DMS 273 treated with DMSO at 0.1 percent for 48 hours (cell line): ENCODE measurements at places on chromosomes 3 and 15.

DNA sequence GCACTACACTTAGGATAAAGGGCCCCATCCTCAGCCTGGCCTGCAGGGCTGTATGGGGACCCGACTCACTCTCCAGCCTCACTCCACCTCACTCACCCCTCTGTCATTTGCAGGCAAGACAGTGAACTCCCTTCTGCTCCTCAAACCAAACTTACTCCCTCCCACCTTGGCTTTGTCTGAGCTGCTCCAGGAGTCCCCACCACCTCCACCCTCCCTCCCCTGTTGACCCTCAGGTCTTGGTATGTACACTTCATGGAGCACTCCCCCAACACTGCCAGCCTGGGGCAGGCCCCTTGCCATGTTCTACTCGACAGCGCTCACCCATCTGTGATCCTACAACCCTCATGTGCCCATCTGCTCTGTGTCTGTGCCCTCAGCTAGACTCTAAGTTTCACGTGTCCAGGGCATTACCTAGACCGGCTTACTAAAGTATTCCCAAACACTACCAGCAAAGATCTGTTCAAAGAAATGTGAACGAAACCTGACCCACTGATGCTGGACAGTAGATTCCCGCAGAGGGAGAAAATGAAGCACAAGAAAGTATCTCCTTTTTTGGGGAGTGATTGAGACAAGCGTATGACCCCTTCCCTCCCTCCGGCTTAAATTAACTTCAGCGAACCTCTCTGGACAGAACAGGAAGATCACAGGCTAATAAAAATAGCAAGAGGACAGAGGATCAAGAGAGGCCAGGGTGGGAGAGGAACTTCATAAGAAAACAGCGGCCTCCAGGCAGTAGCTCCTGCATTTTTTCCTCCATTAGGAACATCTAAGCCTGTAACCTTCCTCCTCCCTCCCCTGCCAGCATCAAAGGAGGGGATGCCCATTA is 113.2 kb downstream of the RFTN1 start:
- DNase-seq = peak; percentile 37

DNA sequence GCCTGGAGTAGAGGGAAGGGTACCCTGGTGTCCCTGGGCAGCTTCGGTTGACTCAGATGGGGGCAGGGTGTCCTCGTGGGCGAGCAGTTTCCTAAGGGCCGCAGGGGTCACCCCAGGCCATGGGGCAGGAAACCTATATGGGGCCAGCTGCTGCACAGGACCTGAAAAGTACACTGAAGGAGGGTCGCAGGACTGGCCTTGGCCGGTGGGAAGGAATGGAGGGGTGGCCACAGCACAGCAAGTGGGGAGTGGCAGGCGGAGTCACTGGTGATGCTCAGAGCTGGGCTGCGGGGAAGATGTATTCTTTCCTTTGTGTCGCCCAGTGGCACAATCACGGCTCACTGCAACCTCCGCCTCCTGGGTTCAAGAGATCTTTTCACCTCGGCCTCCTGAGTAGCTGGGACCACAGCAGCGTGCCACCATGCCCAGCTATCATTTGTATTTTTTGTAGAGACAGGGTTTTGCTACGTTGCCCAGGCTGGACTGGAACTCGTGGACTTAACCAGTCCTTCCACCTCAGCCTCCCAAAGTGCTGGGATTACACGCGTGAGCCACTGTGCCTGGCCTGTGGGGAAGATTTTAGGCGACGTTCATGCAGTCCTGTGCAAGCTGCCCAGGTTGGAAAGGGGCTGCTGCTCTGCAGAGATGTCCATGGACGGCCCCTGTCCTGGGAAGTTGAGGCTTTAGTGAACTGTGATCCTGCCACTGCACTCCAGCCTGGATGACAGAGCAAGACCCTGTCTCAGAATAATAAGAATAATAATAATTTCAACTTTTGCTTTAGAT is 57.2 kb downstream of the EFCAB12 start:
- DNase-seq = no peak

DNA sequence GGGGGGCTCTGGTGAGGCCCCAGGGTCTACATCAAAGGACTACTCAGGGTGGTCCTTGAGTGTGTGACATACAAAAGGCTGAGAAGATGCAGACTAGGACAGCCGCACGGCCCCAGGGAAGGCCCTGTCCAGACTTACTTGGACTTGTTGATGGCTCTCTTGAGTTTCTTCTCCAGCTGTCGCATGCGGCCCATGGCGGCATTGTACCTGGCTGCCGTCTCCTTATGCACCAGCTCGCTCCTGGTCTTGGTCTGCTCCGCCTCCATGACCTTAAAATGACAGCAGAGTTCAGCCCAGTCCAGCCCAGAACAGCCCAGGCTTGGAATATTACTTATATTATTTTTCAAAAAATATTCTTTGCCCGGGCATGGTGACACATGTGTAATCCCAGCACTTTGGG is 56.0 kb downstream of the CAPN7 start:
- no peak for DNase-seq

DNA sequence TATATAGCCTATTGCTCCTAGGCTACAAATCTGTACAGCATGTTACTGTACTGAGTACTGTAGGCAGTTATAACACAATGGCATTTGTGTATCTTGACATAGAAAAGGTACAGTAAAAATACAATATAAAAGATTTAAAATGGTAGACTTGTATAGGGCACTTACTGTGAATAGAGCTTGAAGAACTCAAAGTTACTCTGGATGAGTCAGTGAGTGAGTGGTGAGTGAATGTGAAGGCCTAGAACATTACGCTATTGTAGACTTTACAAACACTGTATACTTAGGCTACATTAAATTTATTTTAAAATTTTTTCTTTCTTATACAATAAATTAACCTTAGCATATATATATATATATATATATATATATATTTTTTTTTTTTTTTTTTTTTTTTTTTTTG is 140.0 kb upstream of the UBE2E1 start:
- DNase-seq = no peak

DNA sequence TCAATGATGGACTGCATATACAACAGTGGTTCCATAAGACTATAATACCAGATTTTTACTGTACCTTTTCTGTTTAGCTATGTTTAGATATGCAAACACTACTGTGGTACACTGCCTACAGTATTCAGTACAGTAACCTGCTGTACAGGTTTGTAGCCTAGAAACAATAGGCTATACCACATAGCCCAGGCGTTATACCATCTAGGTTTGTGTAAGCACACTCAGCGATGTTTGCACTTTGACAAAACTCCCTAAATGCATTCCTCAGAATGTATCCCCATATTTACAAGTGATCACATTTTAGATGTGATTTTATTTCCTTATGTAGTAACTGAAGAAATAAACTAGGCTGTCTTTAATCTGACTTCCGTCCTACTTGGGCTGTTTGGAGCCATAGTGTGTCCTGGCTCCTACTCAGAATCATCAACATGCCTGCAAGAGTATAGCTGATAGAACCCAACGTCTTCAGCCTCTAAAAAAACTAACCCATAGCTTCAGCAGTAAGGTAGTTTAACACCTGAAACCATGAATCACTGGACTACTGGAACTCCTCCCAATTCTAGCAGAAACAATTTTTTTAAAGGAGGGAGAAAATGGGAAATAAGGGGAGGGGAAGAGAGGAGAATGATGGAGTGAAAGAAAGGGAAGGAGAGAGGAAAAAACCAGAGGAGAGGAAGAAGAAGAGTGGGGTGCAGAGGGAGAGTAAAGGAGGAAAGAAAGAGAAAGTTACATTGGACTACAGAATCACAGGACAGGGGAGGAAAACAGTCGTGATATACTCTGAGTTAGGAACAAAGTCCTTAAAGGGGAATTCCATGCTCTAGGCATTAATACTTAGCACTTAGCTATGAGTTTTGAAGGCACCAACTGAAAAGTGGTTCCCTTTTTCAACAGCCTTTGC is 67.7 kb upstream of the PLXND1 start:
- no peak for DNase-seq

- no peak for DNase-seq
These were observed 171.6 kb upstream of the TSC22D2 start for GRCh38 chr3:150236316-150237082.

GRCh38 chr15:53525894-53526293 is 233.6 kb downstream of the WDR72 start:
- no peak for DNase-seq

- DNase-seq = no peak
These were observed 96.0 kb upstream of the FAM174B start for GRCh38 chr15:92751528-92751927.

- peak; percentile 23 for DNase-seq
These were observed 188.7 kb upstream of the LINGO1 start for GRCh38 chr15:77821188-77821958.
